ENCODE measurements at places on chromosomes 5 and 9.

- DNase-seq, result peak; percentile 82
Observed at GRCh38 chr5:136058039-136058971, 29.5 kb downstream of the TGFBI start.

DNA sequence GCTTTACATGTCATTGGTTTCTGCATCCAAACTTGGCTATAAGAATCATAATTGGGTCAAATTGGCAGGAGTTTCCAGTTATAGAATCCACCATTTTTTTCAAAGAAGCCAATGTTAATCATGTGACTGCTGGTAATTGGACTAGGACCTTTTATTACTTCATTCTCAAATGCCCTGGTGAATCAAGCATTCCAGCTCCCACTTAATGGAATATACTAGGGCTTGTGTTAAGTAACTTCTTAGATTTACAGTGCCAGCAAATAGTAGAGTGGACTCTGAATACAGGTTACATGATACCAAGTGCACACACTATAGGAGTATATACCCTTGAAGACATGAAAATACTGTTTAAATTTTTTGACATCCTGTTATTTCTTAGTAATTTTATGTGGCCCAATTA lies 96.7 kb downstream of the NUDT12 start:
- DNase-seq, result no peak

DNA sequence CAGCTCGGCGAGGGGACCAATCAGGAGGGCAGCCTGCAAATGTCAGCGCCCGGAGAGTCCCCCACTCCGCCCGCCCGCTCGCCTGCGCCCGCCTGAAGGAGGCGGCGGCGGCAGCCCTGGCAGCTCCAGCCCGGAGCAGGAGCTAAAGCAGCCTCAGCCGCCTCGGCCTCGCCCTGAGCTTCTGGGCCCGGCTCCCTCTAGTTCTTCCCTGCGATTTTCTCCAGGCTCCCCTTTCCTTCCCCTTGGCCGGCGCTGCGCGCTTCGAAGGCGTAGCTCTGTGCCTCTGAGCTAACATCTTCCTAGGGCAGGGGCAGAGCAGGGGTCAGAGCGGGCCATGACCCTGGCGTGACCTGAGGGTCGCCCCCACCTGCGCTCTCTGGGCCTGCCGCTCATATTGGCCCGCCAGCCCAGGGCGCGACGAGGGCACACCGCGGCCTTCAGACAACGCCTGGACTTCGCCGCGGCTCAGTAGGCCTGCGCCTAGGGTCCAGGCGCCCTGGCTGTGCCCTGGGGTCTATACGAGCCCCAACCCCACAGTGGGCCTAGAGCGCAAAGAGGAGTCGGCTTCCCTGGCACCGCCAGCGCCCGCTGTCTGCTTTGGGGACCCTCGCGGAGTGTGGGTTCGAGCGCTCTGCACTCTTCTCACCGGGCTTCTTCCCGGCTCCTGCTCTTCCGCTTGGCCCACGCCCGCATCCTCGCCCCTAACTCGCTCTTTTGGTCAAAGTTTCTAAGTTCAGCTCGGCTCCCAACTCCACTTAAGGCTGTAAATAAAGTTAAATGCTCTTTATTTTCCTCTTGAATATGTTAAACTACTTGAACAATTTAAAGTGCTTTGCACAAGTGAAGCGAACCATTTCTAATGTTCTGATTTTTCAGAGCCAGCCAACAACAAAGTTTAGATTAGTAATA lies 504 bp upstream of the OTP start:
- DNase-seq, result no peak

GRCh38 chr9:128072144-128073021 lies 4.4 kb downstream of the SLC25A25 start:
- DNase-seq, result no peak

DNA sequence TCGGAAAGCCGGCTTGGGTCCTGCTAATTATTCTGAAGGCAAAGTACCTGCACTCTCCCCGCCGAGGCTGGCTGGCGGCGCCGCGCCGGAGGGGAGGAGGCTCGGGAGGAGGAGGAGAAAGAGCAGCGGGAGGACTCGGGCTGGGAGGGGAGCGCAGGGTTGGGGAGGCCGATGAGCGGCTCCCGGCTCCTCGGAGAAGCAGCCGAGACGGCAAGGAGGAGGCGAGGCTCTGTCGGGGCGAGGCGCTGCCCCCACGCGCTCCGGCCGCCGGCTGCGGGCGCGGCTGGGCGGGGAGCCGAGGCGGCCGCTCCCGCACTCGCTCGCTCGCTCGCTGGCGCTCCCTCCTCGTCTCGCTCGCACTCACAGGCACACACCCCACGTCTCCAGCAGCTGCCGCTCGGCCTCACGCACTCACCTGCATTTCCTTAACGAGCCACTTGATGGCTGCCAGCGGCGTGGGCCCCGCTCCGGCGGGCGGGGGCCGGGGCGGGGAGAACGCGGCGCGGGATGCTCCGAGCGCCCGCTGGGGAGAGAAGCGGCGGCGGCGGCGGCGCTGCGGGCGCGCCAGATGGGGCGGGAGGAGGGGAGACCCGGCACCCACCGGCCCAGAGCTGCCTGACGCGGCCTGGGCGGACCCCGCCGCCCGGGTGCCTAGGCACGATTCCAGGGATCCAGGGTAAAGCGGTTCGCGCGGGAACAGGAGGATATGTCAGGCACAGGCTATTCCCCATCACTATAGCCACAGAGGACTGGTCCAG lies at the start of gene PTPRD:
Gene PTPRD (minus strand): TSS at position 362 of the 758 bp plus-strand sequence.
- no peak for DNase-seq

DNA sequence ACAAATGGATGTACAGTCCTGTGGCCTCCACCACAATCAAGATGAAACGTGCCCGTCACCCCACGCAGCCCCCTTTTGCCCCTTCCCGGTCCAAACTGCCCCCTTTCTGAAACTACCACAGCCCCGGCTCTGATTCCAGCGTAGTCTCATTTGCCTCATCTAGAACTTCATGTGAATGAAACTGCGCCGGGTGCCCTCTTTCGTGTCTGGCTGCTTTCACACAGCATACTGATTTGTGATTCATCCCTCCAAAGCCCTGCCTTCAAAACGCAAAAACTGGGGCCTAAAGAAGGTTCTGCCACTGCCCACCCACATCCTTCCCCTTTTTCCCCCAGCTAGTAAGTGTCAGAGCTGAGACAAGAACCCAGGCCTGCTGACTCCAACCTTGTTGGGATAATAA lies 31.5 kb upstream of the NCS1 start:
- no peak for DNase-seq

Measured in HTR-8/SVneo (cell line).